Stimulated activated CD4-positive, alpha-beta T cell treated with anti-CD3 and anti-CD28 coated beads, Interleukin-4, amount 100 ng/mL, for 1 hour (primary cell): ENCODE measurements at places on chromosomes 6 and 20.

GRCh38 chr6:132122176-132122575, 171.0 kb upstream of the CCN2 start:
- DNase-seq, result no peak

GRCh38 chr20:33257237-33257636, 21.4 kb downstream of the BPIFA1 start:
- DNase-seq, result no peak

GRCh38 chr6:125899726-125900182, 56.8 kb upstream of the HINT3 start:
- no peak for DNase-seq

DNA sequence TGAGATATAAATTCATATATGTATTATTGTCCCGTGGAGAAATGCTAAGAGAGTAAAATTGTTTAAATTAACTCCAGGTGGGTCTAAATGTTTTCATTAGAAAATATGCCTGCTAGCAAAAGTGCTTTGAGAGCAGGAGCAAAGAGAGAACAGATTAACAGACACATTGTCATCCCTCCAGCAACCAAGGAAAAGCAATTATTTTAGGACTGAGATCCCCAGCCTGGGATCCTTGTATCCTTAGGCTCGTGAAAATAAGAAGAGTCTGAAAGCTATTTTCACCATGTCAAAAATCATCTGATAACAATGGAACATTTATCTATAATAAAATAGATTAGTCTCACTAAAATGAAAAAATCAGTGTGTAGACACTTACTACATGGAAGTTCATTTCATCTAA, 11.5 kb upstream of the MRS2 start:
- DNase-seq, result no peak

GRCh38 chr20:18267815-18268214, 20.5 kb upstream of the ZNF133 start:
- DNase-seq, result no peak

- peak; percentile 16 for DNase-seq
These were observed 560 bp downstream of the YTHDF1 start for GRCh38 chr20:63215101-63216040.

DNA sequence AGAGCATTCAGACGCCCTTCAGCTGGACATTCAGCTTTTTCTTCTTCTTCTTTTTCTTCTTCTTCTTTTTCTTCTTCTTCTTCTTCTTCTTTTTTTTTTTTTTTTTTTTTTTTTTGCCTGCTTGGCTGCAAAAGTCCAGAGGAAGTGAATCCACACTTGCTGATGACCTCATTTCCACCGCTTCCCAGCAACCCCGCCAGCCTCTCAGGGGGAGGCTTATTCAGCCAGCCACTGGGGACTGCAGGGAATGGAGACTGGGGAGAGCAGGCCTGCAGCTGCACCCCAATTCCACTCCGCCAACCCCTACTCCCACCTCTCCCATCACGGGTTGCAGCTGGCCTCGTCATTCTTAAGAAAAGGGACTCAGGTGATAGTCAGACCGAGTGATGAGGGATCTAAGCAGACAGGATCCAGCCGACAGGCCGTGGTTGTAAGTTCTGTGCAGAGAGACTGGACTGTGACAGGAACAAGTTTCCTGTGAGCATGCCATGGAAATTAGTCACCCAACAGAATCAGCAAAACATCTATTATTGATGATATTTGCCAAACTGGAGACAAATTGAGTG, 59.0 kb upstream of the QKI start:
- no peak for DNase-seq

DNA sequence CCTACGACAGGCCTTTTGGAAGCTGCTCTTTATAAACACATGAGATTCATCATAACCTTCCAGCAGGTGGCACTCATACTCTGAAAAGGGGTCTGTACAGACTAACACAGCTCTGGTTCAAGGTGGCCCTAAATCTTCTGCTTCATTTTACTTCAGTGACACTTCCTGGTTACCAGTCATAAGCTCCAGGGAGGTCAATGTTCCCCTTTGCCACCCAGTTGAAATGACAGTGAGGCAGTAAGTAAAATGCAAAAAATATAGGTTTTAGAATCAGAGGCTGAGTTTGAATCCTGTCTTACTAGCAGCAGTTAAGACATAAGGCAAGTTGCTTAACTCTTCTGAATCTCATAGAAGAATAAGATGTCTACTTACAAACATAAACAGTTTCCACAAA, 132.8 kb downstream of the CDK19 start:
- peak; percentile 15 for DNase-seq

GRCh38 chr6:77462359-77463307, 658 bp downstream of the HTR1B start:
- no peak for DNase-seq

DNA sequence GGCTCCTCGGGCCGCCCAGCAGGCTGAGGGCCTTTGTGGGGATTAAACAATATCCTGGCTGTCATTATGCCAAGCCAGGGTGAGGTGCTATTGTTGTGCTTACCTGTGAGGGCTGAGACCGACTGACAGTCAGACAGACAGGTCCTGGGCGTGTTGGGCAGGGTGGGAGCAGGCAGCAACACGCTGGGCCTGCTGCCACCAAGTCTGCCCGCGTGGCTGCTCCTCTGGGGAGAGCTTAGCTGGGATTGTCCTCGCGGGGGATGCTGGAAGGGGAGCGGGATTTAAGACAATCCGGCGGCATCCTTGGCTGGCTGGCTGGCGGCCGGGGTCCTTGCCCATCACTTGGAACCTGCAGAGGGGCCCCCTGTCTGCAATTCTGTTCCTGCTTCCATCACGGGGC, 20.0 kb downstream of the ITPR3 start:
- no peak for DNase-seq

- DNase-seq, result no peak
These were observed 495.5 kb upstream of the MAP3K7 start for GRCh38 chr6:91082311-91082832.

DNA sequence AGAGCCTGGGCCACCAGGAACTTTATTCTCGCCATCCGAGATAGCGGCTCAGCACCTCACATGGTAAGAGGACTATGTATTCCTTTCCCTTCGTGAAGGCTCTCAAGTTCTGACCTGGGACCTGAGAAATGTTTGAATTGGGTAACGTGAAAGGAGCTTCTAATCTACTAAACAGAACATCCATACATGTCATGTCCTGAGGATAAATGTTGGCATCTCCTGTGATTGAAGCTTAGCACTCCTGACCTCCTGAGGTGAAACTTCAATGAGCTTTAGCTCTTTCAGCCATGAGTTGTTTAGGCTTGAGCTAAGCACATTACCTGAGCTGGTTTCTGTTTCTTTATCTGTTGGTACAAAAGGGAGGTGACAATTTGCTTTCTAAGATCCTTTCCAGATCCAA, 280.9 kb downstream of the PACRG start:
- no peak for DNase-seq

- no peak for DNase-seq
These were observed 641.6 kb downstream of the HACE1 start for GRCh38 chr6:104218116-104218515.

- no peak for DNase-seq
These were observed 204.5 kb downstream of the ISM1 start for GRCh38 chr20:13425381-13426135.

DNA sequence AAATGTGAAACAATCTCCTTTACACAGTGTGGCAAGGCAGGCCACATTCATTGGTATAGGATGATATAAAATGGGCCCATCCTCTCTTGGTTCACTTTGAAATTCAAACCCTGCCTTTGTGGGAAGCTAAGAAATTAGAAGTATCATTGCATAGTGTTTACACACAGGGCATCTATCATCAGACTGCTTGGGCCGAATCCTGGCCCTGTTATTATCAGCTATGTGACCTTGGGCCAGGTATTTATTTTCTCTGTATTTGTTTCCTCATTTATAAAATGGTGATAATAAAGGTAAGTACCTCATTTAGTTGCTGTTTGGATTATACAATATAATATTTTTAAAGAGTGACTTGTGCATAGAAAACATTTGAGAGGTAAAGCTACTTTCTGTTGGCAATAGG, 45.5 kb downstream of the PTPRK start:
- DNase-seq, result no peak

- no peak for DNase-seq
These were observed 2.4 kb downstream of the CD93 start for GRCh38 chr20:23083553-23084220.

- no peak for DNase-seq
These were observed 718.6 kb downstream of the QKI start for GRCh38 chr6:164133095-164133494.

- no peak for DNase-seq
These were observed 38.2 kb downstream of the PYGB start for GRCh38 chr20:25285856-25286798.

GRCh38 chr6:141728330-141728729, 404.4 kb upstream of the GJE1 start:
- DNase-seq, result no peak

DNA sequence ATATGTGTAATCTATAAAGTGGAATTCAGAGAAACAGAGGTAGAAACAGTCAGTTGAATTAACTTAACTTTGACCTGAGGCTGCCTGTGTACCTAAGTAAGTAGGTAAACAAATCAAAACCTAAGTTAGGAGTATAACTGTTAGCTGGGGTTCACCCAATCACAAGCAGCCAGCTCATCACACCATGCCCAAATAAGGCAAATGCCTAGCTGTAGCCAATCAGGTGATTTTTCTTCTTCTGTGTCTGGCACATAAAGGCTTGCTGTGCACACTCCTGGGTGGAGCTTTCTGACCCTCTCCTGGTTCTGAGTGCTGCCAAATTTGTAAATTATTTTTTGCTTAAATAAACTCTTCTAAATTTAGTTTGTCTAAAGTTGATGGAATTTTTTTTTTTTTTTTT, 54.7 kb upstream of the TRIM39 start:
- DNase-seq, result no peak

- DNase-seq, result no peak
These were observed 1.3 kb downstream of the NKAIN2 start for GRCh38 chr6:123804787-123805540.

- no peak for DNase-seq
These were observed 26.3 kb downstream of the ITCH start for GRCh38 chr20:34389206-34389953.

- no peak for DNase-seq
These were observed 13.7 kb upstream of the HINT3 start for GRCh38 chr6:125942672-125943527.

GRCh38 chr20:44678242-44678641, 26.7 kb upstream of the ADA start:
- no peak for DNase-seq

GRCh38 chr6:139841794-139842215, 467.4 kb upstream of the CITED2 start:
- DNase-seq, result no peak

- no peak for DNase-seq
These were observed 475.7 kb downstream of the CD83 start for GRCh38 chr6:14593286-14593685.

DNA sequence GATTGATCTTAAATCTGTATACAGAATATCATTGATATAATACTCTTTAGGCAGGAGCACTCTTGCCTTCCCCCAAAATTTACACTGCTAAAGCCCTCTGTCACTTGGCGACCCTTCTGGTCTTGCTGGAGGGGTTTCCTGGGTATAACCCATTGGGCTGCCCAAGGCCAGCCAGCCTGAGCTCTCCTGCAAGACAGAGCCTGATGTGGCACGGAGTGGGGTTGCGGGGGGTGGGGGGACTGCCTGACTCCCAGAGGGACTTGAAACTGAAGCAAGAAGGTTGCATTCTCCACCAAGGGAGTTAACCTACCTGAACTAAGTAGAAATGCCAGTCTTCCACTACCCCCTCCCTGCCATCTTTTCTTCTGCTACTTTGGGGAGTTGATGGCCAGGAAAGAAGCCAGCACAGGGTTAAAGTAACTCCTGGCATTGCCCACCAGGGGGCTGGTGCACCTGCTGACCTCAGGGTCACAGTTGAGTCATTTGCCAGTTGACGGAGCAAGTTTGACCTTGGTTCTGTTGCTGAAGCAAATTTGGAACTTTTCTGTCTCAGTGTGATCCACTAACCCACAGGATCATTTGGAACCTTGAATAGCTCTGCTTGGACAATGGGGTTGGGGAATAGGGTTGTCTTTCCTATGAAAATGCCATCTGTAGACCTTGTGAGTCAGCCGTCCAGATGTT, 79.4 kb downstream of the ASXL1 start:
- no peak for DNase-seq

- DNase-seq, result no peak
These were observed 29.2 kb upstream of the CEP85L start for GRCh38 chr6:118680452-118681095.

DNA sequence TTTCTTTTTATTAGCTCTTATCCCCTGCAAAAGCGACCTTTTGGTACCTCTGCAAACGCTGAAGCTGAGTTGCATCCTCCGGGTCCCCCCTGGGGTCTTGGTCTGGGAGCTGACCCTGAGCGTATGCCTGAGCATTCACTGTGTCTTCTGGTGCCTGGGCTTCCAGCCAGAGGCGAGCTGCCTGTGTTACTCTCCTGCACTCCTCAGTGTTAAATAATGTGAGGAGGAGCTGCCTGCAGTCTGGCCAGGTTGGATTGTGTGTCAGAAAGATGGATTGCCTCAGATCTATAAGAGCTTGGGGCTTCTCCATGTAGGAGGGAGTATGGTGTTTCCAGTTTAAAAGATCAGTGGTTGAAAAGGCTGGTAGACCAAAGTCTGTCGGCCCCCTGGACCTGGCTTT, 8.7 kb upstream of the GMPR start:
- no peak for DNase-seq

- DNase-seq, result no peak
These were observed 12.5 kb downstream of the PLCB1 start for GRCh38 chr20:8144282-8145245.

DNA sequence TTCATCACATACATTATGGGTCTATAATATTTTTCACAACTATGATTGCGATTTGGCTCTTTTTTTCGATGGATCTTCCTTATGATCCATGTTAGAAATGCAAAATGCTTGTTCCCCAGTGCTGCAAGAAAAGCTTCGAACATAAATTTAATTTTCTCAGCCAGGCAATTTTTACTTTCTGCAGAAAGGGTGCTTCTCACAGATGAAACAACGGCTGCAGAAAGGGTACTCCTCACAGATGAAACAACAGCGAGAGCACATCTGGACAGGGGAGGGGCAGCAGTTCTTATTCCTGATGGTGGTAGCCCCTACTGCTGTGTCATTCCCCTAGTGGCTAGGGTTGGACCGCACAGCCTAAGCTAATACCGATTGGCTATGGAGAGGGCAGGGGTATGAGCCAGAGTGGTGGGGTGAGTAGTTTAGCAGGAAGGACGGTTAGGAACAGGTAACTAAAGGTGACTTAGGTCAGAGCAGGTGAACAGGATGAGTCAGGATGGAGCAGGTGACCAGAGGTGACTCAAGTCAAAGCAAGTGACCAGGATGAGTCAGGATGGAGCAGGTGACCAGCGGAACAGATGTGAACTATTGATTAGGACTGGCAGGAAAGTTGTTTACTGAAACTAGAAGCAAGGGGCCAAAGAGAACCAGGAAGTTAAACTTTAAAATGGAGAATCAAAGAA, 13.4 kb upstream of the TREML4 start:
- DNase-seq, result no peak
